ENCODE measurements at places on chromosomes 4 and X. TPM values are rescaled to one million over a fixed set of nuclear protein-coding genes. Genes with fewer than 3 reads are reported as not detected.

Gene CLNK
- total RNA-seq, result not detected

Gene TCEAL3
- total RNA-seq, result 11.3 TPM

Gene TENM3
- 2.8 TPM for total RNA-seq

Gene STPG2
- total RNA-seq, result not detected

GRCh38 chrX:134803551-134804183, 145.4 kb upstream of the PLAC1 start:
- H3K4me3 ChIP-seq, result no peak overlapping the region
- DNase-seq, result no peak
- no peaks in the 10 kb centered on the region for H3K4me1 ChIP-seq
- H3K27me3 ChIP-seq, result no peaks in the 10 kb centered on the region

GRCh38 chr4:87225936-87226335, 5.5 kb upstream of the KLHL8 start:
- DNase-seq, result no peak
- H3K27me3 ChIP-seq, result no peaks in the 10 kb centered on the region
- no peak overlapping the region for H3K4me3 ChIP-seq
- no peaks in the 10 kb centered on the region for H3K4me1 ChIP-seq
- no peak overlapping the region for H3K27ac ChIP-seq
- no peaks in the 10 kb centered on the region for H3K36me3 ChIP-seq
